Stomach (tissue), 19 donors: ENCODE measurements at places on chromosomes 5 and 9.

DNA sequence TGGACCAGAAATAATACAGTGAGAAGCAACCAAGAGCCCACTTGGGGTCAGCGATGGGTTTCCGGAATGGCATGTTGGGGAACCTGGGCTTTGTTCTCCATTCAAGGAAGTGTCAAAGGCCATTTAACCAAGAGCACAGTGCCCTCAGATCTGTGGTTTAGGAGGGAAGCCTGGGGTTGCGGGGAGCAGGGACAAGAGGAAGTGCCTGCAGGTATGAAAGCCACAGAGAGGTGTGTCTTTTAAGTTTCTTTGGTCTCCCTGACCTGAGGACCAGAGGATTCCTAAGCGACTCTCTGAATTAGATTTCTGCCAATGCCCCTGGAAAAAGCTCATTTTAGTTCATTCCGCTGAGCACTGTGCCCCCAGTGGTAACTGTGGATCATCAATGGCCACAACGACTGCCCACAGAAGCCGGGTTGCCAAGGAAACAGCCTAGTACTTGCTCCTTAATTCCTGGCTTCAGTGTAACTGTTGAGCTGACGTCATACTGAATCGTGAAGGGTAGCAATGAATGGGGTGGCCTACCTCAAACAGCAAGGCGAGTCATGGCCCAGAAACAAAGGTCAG, 107.3 kb upstream of the SPIN1 start:
- DNase-seq = peak; percentile 18

GRCh38 chr9:110440796-110441195, 103.1 kb upstream of the TXNDC8 start:
- DNase-seq = no peak

GRCh38 chr9:745761-746380, 95.6 kb upstream of the DMRT1 start:
- no peak for DNase-seq

GRCh38 chr5:13115476-13115875, 829.0 kb downstream of the DNAH5 start:
- DNase-seq = no peak

DNA sequence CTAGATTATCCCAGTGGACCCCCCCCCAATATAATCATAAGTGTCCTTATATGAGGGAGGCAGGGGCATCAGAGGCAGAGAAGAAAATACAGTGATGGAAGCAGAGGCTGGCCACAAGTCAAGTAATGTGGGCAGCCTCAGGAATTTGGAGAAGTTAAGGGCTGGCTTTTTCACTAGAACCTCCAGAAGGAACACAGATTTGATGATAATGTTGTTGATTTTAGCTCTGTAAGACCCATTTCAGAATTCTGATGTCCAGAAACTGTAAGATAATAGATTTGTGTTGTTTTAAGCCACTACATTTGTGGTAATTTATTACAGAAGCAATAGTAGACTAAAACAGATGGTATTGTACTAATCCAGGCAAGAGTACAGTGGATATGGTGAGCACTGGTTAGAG, 36.3 kb upstream of the LRRTM2 start:
- no peak for DNase-seq

DNA sequence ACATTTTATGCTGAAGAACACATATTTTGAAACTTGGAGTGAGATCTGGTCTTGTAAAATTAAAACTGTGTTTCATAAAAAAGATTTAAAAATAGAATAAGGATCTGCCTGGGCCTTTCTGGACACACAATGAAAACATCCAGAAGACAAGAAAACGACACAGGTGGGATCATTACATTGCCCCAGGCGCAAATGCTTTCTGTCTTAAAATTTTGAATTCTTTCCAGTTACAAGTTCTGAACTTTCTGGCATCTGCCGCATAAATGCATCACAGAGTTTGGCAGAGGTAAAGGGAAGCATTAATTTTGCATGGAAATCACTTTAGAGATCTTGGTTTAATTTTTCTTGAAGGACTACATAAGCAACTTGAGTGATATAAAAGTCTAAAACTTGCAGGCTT, 219.6 kb downstream of the WDR70 start:
- DNase-seq = peak; percentile 37

DNA sequence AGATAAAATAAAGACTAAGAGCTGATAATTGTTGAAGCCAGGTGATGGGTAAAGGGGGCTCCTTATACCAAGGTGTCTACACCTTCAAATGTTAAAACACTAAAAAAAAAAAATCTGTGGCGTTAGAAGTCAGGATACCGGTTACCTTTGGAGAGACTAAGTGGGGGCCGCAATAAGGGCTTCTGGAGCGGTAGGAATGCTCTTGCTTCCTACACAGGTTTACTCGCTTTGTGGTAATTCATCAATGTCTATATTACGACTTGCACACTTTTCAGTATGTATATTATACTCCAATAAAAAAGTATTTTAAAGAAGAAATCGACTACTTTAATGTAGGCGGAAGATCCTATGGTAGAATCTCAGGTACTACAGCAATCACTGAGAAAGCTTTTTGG, 12.5 kb downstream of the MRPS27 start:
- DNase-seq = no peak
